ENCODE measurements at places on chromosomes 5 and 9.

GRCh38 chr5:109003928-109004327 is 256.2 kb downstream of the FER start:
- DNase-seq: no peak

GRCh38 chr5:138946241-138946623 is 71.1 kb upstream of the LRRTM2 start:
- DNase-seq: no peak

DNA sequence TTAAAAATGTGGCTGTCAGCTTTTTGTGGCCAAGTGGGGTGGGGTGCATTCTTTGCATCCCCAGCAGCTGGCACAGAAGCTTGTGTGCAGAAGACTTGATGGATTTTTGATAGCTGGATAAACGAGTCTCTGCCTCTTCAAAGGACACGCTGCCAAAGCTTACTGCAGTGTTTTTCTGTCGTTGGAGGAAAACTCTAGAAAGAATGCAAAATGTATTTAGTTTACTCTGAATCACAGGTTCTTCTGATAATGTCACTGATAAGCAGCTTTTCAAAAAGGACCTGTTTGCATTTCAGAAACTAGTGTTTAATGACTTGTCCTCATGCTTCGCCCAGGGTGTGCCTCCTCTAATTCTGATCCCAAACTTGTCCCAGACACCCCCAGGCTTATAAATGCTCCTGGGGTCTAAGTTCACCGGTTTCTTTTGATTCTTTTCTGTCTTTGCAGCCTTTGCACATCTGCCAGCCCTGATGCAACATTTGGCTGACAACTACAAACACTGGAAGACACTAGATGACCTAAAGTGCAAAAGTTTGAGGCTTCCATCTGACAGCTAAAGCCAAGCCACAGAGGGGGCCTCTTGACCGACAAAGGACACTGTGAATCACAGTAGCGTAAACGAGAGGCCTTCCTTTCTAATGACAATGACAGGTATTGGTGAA is 66.0 kb downstream of the WDR41 start:
- no peak for DNase-seq

DNA sequence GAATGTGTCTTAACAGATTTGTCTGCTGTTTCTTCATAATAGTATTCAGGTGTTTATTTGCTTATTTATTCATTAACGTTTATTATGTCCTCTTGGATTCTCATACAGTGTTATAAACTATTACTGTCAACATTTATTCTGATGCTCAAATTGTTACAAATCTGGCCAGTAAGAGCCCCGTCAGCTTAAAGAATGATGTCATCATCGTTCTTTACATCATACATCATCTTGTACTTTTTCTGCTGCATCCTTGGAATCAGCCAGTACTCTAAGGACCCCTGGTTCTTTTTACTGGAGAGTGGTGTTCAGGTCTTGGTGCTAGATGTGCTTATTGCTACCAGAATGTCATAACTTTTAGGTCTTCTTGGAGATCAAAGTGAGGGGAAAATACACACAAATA is 86.6 kb downstream of the SH3GL2 start:
- no peak for DNase-seq

Data from NAMALWA (cell line).